Cortex of kidney (tissue), 1 donor: ENCODE measurements at places on chromosomes 3 and 15.

GRCh38 chr3:175295248-175296130 lies 436.4 kb downstream of the NAALADL2 start:
- no peak for DNase-seq

DNA sequence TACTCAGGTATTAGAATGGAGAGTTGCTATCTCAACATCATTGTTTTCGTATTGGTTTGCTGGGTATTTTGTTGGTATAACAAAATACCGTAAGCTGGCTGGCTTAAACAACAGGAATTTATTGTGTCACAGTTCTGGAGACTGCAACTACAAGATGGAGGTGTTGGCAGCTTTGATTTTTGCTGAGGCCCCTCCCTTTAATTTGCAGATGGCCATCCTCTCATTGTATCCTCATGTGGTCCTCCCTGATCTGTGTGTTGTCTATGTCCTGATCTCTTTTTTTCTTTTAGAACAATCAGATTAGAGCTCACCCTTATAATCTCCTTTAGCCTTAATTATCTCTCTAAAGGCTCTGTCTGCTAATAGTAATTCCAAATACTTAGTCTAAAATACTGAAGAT lies 299.8 kb upstream of the GOLIM4 start:
- no peak for DNase-seq

- no peak for DNase-seq
Observed at GRCh38 chr3:31384117-31384516, 148.6 kb upstream of the STT3B start.

DNA sequence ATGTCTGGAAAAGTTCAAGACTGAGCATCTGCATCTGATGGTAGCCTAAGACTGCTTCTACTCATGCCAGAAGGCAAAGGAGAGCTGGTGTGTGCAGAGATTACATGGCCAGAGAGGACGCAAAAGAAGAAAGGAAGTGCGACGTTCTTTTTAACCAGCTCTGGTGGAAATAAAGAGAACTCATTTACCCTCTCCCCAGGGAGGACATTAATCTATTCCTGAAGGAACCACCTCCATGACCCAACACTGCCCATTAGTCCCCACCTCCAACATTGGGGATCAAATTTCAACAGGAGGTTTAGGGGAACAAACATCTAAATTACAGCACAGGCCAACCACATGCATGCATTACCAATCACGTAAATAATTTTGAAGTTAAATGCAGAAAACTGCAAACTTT lies 1.5 kb upstream of the NCK1 start:
- DNase-seq: no peak

DNA sequence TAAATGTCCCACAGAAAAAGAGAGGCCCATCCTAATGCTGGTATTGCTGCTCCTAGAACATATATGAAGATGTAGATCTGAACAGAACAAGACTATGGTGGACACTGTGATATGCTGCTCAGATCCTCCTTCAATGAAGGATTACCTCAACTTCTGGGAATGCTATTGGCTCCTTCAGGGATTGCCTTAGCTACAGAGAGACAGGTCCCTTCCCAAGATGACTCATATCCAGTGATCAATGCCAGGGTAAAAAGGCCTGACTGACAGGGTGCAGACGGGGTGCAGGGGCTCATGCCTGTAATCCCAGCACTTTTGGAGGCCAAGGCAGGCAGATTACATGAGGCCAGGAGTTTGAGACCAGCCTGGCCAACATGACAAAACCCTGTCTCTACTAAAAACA lies 20.5 kb upstream of the STAG1 start:
- DNase-seq: no peak

- no peak for DNase-seq
Observed at GRCh38 chr3:53650424-53650823, 156.0 kb downstream of the CACNA1D start.

DNA sequence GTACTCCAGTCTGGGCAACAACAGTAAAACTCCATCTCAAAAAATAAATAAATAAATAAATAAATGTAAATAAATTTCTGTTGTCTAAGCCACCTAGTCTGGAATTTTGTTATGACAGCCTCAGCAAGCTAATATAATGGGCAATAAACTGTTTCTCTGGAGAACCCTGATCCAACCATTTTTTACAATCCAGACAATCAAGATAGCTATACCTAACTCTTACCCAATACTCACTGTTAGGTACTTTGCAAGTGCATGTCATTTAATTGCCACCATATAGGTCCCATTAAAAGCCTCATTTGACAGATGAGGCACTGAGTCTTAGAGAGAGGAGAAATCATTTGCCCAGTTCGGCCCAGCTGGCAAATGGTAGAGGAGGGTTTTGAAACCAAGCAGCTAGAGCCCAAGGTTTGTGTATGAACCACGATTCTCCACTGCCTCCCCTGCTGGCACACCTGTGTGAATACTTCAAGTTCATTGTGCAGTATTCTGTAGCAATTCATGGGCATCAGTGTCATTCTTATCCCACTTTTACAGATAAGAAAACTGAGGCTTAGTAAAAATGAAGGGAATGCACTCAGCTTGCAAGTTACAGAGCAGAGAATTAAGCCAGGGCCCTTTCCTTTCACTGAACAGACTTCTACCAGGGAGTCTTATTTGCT lies 107.0 kb upstream of the UBE2E1 start:
- no peak for DNase-seq

GRCh38 chr3:43796041-43796596 lies 105.4 kb downstream of the ABHD5 start:
- DNase-seq: no peak

DNA sequence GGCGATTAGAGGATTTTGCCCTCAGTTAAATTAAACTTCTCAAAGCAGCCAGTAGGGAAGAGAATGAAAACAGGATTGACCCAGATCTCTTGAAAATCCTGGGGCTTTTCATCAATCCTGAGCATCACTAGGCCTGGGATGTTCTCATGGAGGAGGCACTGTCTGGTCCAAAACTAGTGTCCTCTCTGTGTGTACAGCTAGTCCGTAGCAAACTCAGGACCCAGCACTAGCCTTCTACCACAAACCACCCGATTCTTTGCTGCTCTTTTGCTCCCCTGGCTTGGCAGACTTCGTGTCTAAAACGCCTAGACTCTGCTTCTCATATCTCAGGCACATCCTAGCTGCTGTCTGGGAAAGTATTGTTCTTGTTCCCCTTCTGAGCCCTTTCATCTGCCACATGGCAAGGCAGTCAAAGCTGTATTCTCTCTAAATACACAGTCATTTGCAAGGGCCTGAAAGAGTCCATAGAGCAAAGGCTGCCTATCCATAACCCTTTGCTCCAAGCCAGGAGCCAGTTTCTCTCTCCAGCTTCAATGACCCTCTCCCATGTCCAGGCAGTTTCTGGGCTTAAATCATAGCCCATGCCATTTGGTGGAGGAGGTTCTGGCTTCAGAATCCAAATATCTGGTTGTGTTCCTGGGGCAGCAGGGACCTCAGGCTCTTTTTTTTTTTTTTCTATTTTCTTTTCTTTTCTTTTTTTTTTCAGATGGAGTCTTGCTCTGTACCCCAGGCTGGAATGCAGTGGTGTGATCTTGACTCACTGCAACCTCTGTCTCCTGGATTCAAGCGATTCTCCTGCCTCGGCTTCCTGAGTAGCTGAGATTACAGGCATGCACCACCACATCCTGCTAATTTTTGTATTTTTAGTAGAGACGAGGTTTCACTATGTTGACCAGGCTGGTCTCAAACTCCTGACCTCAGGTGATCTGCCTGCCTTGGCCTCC lies 52.4 kb downstream of the CDC25A start:
- no peak for DNase-seq

GRCh38 chr3:39187372-39188155 lies 4.8 kb downstream of the XIRP1 start:
- DNase-seq: no peak

DNA sequence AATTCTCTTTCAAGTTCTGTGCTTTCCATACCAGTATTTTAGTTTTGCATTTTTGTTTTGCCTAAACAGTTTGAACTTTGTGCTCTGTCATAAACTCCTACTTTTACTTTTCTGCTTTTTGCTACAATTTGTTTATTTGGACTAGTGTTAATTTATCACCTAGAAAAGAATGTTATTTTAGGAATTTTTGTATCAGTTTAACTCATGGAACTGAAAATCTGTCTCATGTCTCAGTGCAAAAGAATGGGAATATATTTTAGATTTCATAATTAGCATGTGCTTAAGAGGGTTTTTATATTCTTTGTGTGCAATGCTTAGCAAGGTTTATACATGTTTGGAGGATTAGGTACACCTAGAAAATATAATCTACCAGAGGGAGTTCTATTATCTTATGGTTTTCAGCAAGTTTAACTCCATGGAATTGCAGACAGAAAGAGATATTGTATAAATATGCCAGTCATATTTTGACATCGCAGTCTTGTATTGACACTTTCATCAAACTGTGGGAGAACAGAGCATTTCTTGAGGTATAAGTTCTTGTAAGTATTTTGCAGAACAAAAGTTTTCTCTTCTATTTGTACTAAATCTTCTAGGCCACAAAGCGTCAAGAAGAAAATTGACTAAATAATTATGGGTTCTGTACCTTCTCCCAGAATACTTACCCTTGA lies 409.9 kb downstream of the RBMS3 start:
- DNase-seq: no peak

GRCh38 chr3:30982416-30983075 lies 88.1 kb upstream of the GADL1 start:
- DNase-seq: no peak

GRCh38 chr3:69120879-69121464 lies 1.4 kb downstream of the LMOD3 start:
- no peak for DNase-seq

GRCh38 chr15:83153288-83153687 lies 45.8 kb downstream of the TM6SF1 start:
- no peak for DNase-seq

GRCh38 chr3:155991212-155991611 lies 120.8 kb downstream of the GMPS start:
- DNase-seq: no peak
